ENCODE measurements at places on chromosomes 6 and 20.
A peak's percentile ranks its signal among the peaks of the same experiment; 100 is the strongest.

DNA sequence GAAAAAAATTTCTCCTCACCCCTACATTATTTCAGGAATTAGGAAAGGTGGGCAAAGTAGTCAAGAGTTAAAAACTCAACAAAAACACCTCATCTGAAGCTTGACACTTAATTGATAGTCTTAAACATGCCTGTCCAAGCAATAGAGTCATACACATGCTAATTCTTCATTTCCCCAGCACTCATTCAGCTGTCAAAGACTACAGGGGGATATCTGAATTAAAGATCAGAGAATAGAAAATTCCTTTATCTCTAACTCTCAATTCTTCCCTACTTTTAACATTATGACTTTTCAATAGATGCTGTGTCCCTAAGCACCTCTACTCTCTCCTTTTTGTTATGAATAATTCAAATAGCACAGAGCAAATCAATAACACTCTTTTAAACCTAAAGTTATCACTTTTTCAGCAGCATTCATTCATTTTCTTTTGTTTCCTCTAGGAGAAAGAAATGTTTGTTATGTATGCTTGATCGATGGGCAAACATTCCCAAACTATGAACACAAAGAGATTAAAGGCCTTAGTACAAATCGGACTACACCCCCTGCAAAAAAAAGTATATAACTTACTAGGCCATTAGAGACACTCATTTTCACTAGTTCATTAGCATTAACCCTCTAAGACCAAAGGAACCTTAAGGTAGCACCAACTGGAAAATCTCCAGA, 94.9 kb upstream of the SPTLC3 start:
- DNase-seq, result no peak

GRCh38 chr6:12944001-12944400, 227.4 kb downstream of the PHACTR1 start:
- no peak for DNase-seq

GRCh38 chr20:63697357-63697867, 960 bp downstream of the TNFRSF6B start:
- DNase-seq, result no peak

DNA sequence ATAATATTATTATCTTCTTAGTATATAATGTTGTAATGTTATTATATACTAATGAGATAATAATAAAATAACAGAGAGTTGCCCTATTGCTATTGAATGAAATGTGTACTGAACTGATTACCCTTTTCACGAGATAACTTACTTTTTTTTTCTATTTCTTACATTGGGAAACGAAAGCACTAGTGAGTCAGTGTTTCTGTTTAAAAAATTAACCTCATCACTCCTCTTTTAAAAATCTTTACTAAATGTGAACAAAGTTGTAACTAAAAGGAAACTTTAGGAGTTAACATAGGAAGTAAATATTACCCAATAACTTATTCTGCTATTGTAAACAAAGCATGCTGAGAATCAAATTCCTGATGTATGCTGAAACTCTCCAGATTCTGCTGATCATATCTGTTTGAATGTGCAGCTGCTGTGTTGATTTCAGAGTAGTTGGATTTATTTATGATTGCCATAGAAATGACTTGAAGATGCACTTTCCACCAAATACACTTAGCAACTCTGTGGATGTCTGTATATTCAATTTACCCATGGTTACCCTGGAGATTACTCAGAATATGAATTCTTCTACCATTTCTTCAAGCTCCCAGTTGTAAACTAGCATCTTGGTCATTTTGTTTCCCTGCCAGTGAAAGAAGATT, 523.4 kb downstream of the TENT5A start:
- no peak for DNase-seq

- peak; percentile 22 for DNase-seq
Measured at GRCh38 chr6:2376429-2377355, 131.3 kb upstream of the GMDS start.

DNA sequence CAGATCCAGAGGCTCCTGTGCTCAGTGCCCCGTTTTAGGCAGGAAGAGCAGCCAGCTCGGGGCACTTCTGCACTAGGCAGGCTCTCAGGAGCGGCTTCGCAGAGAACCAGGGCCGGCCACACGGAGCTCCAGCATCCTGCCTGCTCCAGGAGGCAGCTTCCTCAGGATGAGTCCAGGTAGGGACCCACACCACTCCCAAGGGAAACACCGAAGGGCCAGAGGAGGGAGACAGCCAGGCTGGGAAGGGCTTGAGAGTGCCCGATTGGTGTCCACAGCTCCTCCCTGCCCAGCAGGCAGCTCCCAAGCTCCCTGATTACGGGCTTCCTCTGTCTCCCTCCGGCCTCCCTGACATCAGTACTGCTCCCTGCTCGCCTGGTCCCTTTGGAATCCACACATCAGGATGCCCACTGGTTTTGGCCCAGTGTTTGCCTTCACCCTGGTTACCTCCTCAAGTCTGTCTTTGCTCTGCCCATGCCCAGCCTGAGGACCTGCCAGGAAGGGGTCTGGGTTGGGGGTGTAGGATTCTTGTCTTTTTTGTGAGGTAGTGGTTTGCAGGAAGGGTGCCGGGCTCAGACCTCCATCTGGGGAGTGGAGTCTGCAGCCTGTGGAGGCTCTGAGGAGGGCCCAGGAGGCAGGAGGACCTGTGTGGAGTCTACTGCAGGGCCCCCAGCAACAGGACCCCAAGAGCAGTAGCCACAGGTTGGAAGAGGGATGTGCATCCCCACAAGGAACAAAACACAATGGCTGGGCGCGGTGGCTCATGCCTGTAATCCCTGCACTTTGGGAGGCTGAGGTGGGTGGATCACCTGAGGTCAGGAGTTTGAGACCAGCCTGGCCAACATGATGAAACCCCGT, 11.2 kb upstream of the PYGB start:
- DNase-seq, result no peak

- DNase-seq, result no peak
Measured at GRCh38 chr6:34970488-34970887, 81.4 kb downstream of the ANKS1A start.

- DNase-seq, result no peak
Measured at GRCh38 chr20:3137492-3137891, 22.2 kb downstream of the FASTKD5 start.

- DNase-seq, result no peak
Measured at GRCh38 chr6:102655823-102656222, 1262.3 kb downstream of the GRIK2 start.

- DNase-seq, result no peak
Measured at GRCh38 chr6:40844246-40844645, 194.8 kb downstream of the UNC5CL start.

- no peak for DNase-seq
Measured at GRCh38 chr20:22511943-22512910, 72.1 kb downstream of the FOXA2 start.

GRCh38 chr6:27592481-27593199, 119.7 kb upstream of the ZNF184 start:
- no peak for DNase-seq

GRCh38 chr6:81093051-81093450, 659.4 kb downstream of the TENT5A start:
- no peak for DNase-seq

DNA sequence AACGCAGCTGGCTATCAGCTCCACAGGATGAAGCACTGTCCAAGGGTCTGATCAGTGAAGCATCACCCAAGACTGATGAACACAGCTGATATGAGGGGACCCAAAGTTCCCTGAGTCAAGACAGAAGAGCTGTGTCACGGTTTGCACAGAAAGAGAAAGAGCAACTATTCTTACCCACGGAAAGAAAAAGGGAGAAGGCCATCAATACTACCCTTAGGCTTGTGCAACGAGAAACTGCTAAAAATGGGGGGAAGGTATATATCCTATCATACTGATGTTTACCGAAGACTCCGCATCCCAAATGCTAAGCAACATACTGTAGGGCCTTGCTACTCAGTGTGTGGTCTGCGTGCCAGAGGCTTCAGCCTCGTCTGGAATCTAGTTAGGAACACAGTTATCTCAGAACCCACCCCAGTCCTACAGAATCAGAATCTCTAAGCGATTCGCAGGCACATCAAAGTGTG, 665 bp downstream of the FASTKD5 start:
- DNase-seq, result no peak

GRCh38 chr6:19052219-19052618, 665.1 kb downstream of the RNF144B start:
- DNase-seq, result no peak

DNA sequence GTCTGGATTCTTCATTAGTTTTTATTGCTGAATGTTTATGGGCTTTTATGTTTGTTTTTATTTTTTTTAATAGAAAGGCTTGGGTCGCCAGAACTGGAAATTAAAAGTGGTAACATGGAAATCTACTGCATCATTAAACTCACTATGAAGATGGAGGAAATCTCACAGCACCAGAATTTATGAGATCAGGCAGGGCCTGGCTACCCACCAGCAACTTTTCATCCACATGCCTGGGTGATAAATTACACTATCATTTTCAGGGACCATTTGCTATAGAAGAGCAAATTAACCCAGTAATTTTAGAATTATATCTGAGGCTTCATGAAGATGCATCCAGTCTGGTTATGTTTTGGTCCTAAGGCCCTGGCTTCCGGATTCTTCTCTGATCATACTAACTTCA, 57.8 kb upstream of the PLCB4 start:
- no peak for DNase-seq

GRCh38 chr6:139117734-139118133, 17.1 kb upstream of the HECA start:
- DNase-seq, result no peak

- no peak for DNase-seq
Measured at GRCh38 chr20:43448748-43449535, 8.8 kb upstream of the SRSF6 start.

GRCh38 chr6:53651764-53652401, 13.7 kb downstream of the KLHL31 start:
- DNase-seq, result peak; percentile 51

DNA sequence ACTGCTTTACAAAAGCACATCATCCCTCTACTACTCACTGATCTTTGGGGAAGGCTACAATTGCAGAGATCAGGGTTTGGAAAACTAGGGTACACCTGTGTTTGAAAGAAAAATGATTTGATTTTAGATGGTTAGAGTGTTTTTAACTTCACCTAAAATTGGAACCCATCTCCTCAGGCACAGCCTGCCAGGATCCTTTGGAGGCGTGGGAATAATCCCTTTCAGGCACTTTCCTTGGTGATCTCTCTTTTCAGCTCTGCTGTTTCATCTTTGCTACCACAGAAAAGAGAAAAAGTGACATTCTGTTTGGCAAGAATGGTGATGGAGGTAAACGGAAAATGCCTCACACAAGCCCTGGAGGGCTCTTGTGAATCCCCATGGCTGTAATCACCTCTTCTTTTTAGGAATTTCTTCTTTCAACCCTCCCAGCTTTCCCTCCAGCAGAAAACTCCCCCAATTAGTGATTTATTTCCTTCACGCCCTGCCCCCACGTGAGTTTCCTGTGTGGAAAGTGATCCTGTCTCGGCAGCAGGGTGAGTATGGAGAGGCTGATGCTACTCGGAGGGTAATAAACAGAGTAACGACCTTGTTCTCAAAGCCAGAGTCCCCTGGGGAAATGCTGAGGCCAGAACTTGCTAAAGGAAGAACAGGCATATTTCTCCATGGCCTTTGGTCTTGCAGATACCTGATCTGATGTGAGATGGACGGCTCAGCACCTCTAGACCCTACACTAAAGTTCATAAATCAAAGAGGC, 9.2 kb downstream of the KCNG1 start:
- no peak for DNase-seq

GRCh38 chr6:47275640-47276039, 34.1 kb downstream of the TNFRSF21 start:
- no peak for DNase-seq
